T-helper 9 cell (primary cell): ENCODE measurements at places on chromosomes 6 and 20.

DNA sequence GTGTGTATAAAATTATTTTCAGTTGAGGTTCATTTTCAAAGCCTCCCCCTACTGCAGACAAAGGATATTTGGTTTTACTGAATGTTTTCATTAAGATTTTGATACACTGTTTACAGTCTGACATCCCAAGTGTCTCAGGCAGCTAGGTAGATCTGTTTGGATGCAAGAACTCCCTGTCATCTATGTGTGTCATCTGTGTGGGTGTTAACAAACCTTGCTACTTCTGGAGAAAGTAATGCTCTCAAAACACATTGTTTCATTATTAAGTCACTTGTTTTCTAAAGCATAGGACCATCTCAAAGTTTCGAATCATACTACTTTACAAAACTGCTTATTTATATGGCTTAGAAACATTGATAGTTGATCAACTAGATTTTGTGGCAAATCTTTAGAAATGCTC is 114.5 kb upstream of the TMEM170B start:
- no peak for DNase-seq

- no peak for DNase-seq
Measured at GRCh38 chr20:14375416-14375985, 38.1 kb upstream of the FLRT3 start.

GRCh38 chr20:32400476-32400875 is 42.3 kb downstream of the ASXL1 start:
- DNase-seq, result no peak

DNA sequence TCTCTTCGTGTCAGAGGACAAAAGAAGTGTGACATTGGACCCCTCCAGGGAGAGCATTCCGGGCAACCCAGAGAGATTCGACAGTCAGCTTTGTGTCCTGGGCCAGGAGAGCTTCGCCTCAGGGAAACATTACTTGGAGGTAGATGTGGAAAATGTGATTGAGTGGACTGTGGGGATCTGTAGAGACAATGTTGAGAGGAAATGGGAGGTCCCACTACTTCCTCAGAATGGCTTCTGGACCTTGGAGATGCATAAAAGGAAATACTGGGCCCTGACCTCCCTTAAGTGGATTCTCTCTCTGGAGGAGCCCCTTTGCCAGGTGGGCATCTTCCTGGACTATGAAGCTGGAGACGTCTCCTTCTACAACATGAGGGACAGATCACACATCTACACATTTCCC is 9.5 kb upstream of the BTN3A3 start:
- DNase-seq, result no peak

- DNase-seq, result no peak
Measured at GRCh38 chr6:64777941-64778785, 928.9 kb downstream of the EYS start.

- no peak for DNase-seq
Measured at GRCh38 chr20:10573273-10573950, 100.4 kb downstream of the JAG1 start.
